ENCODE measurements at places on chromosomes 5 and 9.

GRCh38 chr9:124322618-124323432 is 65.1 kb downstream of the NEK6 start:
- DNase-seq = no peak

- no peak for DNase-seq
These were observed 526.1 kb upstream of the GRAMD2B start for GRCh38 chr5:125897089-125897488.

DNA sequence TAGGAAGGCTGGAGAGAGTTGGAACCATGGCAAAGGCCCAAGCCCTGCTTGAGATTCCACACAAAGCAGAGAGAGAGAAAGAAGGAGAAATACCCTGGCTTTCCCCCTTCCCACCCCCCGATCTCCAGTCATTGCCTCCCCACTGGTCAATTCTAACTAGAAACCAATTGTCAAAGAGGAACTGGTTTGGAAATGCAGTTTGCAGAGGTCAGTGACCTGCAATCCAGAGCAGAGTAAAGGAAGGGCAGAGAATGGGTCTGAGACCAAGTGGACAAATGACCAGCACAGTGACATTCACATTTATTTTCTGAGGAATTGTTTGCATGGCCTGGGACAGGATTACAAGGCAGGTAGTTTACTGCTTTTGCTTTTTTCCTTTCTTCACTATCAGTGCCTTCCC is 37.5 kb upstream of the ZFYVE16 start:
- DNase-seq = no peak

GRCh38 chr9:4666042-4666699 is at the start of gene SPATA6L:
TSS of gene SPATA6L (minus strand) at chr9:4666480. CDS start at chr9:4666250, 230 bp downstream.
- DNase-seq = peak; percentile 67

GRCh38 chr5:135433681-135434426 is 13.3 kb downstream of the DCANP1 start:
- DNase-seq = no peak

- DNase-seq = no peak
These were observed 429.2 kb upstream of the SGCD start for GRCh38 chr5:155897761-155898160.

DNA sequence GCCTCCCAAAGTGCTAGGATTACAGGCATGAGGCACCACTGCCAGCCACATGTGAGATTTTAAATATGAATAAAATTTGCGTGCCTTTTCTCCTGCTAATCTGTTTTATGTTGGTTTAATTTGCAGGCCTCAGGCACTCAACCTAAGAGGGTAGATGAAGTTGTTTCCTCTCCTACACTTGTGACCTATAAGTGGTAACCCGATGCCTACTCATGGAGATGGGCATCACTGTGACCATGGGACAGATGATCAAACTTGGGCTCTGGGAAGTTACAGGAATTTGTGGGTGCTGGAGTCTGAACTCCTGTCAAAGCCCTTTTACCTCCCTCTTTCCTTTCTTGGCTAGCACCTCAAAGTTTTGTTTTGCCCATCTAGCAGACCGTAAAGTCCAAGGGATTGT is 1.1 kb downstream of the SLC28A3 start:
- DNase-seq = no peak

DNA sequence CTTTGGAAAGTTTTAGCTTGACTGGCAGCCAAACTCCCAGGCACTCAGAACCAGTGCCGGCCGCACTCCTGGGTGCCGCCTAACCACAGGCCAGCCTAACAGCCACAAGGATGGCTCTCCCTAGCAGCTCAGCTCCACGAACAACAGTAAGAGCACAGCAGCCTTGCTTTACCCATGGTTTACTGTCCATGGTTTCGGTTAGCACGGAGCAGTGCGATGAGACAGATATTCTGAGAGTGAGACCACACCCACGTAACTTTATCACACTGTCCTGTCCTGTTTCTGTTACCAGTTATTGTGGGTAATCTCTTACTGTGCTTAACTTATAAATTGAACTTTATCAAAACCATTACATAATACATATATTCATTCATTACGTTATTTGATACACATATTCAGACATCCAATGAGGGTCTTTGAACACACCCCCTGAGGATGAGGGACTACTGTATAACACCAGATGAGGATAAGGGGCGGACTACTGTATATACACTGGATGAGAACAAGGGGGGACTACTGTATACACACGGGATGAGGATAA is 12.4 kb downstream of the CLPTM1L start:
- no peak for DNase-seq

- no peak for DNase-seq
These were observed 480.7 kb downstream of the CSNK1G3 start for GRCh38 chr5:123992641-123993040.

DNA sequence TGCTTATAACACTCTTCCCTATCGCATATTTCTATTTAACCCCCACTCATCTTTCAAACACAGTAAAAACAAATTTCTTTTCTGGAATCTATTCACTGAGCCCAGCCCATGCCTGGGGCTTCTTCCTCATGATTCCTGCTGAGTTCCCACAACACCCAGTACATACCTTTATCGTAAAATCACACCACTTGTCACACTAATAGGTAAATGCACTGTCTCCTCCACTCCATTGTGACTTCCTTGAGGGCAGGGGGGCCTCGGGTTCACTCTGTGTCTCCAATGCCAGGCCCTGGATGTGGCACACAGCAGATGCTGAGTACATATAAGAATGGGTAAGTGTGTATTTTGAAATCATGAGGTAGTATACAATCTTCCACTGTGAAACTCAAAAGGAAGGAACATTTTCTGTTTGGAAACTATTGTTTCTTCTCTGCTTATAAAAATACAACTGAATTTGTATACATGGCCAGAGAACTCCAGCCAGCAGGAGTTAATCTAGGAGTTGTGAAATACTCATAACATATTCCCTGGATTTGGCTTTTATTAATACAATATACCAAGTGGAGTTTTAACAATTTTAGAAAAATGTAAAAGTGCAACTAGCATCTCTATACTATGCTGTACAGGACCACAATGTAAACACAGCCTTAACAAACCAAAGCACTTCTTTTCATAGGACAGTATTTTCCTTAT is 7.2 kb downstream of the PLK2 start:
- no peak for DNase-seq

DNA sequence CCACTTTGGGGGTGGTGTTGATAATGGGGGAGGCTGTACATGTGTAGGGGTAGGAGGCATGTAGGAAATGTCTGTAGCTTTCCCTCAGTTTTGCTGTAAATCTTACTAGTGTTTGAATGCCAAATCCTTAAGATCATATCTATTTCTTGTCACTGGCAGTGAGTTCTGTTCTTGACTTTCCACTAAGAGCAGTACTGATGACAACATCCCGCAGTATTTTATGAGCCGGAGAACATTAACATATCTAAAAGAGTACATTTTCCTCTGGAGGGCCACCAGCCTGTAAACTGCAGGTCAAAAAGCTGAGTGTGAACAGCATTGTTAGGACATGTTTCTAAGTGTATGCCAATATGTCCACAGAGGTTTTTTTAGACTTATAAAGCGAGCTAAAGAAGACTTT is 2.5 kb upstream of the HSPB3 start:
- no peak for DNase-seq

DNA sequence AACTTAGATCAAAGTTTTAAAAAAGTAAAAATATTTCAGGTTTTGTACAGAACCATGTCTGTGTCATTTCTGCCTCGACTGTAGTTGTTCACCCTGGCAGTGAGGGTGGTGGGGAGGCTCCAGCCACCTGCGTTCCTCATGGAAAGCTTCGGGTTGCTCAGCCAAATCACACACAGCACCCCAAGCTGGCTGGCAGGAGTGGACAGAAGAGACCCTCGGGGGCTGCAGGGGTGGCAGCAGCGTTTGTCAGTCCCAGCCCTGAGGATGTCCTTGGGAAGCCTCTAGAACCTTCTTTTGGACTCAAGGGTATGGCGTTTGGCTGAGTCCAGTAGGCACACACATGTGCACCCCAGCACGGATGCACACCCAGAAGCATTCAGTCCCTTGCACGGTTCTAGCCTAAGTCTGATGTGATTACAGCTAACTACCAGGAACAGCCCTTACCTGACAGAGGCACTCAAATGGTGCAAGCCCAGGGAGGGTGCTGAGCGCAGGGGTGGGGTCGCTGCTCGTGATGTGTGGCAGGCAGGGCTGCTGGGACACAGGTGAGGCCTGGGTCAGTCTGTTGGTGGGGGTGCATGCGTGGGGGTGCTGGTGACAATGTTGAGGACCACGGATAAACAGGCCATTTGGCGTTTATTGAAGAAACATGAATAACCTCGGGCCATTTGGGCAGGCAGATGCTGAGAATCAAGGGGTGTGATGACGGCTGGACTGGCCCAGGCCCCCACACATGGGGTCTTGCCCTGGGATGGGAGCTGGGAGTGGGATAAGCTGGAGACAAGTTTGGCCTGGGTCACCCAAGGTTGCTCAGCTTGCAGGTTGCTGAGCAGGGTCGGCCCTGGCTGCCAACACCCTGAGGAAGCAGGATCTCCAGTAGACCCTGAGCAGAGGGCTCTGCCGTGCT is 103.4 kb downstream of the PHF2 start:
- DNase-seq = no peak

GRCh38 chr5:177372034-177372896 is 12.0 kb upstream of the SLC34A1 start:
- DNase-seq = peak; percentile 78

DNA sequence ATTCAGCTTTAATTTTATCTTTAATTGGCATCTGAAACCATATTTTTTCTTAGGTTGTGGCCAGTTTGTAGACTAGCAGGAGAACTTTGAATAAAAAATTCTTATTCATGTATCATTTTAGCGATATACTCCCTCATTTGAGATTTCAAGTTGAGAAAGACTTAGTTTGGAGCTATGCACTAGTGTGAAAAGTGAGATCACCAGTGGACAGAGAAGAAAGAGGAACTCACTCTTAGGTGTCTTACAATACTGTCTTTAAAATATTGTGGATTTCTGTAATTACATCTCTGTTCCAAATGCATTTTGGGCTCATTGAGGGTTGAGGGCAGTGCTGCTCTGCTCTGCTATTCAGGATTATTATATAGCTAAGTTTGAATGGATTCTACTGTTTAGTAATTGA is 54.7 kb downstream of the NAA35 start:
- DNase-seq = no peak

- no peak for DNase-seq
These were observed 569.5 kb downstream of the PSAT1 start for GRCh38 chr9:78866207-78867132.

DNA sequence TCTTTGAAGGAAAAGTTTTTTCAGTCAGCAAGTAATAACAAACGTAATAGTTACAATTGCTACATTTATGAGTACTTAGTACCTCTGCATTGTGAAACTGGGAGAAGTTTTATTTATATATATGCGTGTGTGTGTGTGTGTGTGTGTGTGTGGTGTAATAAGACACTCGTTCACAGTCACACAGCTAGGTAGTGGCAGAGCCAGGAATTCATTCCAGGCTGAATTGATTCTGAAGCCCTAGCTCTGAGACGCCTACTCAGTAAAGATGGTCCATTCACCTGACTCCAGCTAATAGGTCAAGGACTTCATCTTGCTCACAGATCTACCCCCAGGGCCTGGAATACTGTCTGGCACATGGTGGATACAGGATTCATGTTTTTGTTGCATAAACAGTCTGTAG is 13.6 kb upstream of the CAST start:
- no peak for DNase-seq

DNA sequence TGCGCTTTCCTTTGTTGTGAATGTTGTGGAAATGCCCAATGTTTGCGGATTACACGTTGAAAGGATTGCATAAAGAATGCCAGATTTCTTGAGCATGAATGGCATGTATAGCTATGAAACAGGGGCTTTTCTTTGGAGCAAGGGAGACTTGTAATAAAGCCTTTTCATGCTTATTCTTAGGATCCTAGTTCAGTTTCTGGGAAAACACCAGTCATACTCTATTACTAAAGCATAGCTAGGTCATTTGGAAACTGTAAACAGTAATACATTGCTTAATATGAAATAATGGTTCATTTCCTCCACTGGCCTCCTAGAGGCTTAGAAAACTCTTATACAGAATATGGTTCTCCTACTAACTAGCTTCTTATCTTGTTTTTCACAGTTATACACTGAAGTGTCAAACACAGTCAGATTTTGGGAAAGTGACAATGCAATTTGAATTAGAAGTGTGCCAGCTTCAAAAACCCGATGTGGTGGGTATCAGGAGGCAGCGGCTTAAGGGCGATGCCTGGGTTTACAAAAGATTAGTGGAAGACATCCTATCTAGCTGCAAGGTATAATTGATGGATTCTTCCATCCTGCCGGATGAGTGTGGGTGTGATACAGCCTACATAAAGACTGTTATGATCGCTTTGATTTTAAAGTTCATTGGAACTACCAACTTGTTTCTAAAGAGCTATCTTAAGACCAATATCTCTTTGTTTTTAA is 104.2 kb downstream of the MELK start:
- DNase-seq = no peak

DNA sequence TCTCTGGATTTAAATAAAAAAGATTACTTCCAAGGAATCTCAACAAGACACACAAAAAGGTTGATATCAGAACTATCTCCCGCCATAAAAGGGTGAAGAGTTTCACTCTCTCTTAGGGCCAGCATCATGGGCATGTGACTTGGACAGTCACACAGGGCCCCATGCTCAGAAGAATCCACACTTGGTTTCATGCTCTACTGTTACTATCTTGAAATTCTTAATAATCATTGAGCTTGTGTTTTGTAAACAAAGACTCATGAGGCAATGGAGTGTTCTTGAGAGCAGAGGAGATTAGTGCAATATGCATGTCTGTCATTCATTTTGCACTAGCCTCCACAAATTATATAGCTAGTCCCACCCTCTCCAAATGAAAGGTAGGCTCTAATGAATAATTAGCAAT is 58.4 kb downstream of the HMHB1 start:
- no peak for DNase-seq

GRCh38 chr9:37528652-37529471 is 43.1 kb downstream of the POLR1E start:
- DNase-seq = peak; percentile 74

DNA sequence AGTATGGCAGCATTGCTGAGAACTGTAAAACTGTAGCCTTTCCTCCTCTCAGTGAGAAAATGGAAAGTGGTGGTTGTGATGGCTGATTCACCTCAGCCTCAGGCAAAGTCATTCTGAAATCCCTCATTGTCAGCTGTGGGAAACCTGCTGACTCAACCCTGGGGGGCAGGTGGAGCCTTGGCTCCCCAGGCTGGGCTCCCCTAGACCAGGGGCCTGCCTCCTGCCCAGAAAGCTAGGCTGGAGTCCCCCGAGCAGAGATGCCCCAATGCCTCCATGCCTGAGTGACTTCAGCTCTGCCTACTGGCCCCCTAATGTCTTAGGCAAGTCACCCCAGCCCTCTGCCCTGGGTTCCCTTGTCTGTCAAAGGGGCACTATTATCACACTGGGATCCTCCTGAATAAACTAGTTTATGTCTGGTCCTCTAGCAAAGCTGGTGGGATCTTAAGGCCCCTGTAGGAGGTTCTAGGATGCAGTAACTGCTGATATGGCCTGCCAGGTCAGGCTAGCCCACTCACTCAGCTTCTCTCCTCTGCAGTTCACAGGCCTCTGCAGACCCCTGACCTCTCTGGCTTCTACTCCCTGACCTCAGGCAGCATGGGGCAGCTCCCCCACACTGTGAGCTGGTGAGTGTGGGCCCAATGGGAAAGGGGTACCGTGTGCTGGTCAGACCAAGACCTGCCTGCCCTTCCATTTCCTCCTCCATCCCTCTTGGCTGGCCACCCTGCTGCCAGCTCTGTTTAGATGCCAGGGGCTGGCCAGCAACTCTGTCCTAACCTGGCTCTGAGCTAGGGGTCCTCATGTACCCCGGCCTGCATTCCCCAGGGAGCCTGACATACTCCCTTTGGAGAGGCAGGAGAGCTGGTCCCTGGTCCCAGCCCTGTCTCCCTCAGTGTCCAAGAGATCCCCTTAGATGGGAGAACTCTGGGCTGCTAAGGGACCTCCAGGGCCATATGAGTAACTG is 24.2 kb downstream of the TCF7 start:
- DNase-seq = peak; percentile 47

- no peak for DNase-seq
These were observed 1585.6 kb downstream of the EFNA5 start for GRCh38 chr5:106085136-106085535.
